ENCODE measurements at places on chromosomes 1 and 21. TPM values are rescaled to one million over a fixed set of nuclear protein-coding genes. Genes with fewer than 3 reads are reported as not detected.

- no peaks in the 10 kb centered on the region for H3K36me3 ChIP-seq
- H3K4me1 ChIP-seq, result no peaks in the 10 kb centered on the region
- no peak overlapping the region for H3K4me3 ChIP-seq
Measured at GRCh38 chr1:100700586-100700985, 19.0 kb upstream of the VCAM1 start.

- H3K4me3 ChIP-seq, result peak overlapping the region; percentile 57
- H3K4me1 ChIP-seq, result peaks cover 24% of the 10 kb centered on the region
- DNase-seq, result no peak
Measured at GRCh38 chr1:77220687-77221463, 1.6 kb upstream of the PIGK start.

The TMEM54 gene
- 1.4 TPM for total RNA-seq

DNA sequence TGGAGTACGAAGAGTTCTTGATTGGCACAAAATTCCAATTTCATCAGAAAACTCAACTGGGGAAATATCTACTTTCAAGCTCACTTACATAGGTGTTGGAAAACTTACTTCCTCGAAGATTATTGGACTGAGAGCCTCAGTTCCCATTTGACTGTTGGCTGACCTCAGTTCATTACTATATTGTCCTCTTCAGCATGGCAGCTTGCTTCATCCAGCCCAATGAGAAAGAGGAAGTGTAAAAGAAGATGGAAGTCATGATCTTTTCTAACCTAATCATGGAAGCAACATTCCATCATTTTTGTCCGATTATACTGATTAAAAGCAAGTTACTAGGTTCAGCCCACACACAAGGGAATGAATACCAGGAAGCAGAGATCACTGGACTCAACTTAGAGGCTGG lies 49.4 kb downstream of the HSD3B1 start:
- no peaks in the 10 kb centered on the region for H3K27me3 ChIP-seq
- no peak overlapping the region for H3K4me3 ChIP-seq
- DNase-seq, result no peak
- H3K4me1 ChIP-seq, result no peaks in the 10 kb centered on the region
- H3K36me3 ChIP-seq, result no peaks in the 10 kb centered on the region

DNA sequence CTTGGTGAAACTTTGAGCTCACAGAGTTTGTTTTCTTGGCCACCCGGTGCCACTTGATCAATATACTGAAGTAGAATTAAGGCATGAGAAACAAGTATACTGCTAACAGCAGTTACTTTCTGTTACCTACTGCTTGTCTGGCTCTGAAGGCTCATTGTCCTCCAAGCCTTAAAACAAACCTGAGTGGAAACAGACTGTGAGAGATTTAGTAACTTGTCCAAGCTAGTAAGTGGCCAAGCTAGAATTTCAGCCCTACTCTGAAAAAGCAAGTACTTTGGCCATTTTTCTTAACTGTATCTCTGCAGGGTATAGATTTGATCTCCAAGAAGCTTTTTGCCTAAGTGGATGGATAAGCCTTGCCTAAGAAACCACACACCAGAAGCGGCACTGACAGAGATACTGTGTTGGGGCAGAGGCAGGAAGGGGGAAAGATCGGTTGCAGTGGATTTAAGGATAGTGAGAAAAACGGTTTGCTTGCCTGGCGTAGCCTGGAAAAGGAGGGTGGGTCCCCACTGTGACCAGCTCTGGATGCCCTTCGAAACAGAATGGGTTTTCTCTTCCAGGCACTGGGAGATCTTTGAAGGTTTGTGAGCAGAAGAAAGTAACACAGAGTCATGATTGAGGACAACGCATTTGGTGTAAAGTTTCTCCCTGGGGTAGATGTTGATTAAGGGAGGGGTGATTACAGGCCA lies 2.1 kb upstream of the MACO1 start:
- H3K36me3 ChIP-seq, result peaks cover 3% of the 10 kb centered on the region
- H3K27ac ChIP-seq, result no peak overlapping the region
- peaks cover 24% of the 10 kb centered on the region for H3K4me1 ChIP-seq
- H3K4me3 ChIP-seq, result peak overlapping the region; percentile 30
- H3K27me3 ChIP-seq, result no peaks in the 10 kb centered on the region

GRCh38 chr1:74333244-74333643 lies 98.1 kb downstream of the TNNI3K start:
- H3K4me1 ChIP-seq, result no peaks in the 10 kb centered on the region
- no peak overlapping the region for H3K27ac ChIP-seq
- H3K36me3 ChIP-seq, result no peaks in the 10 kb centered on the region

DNA sequence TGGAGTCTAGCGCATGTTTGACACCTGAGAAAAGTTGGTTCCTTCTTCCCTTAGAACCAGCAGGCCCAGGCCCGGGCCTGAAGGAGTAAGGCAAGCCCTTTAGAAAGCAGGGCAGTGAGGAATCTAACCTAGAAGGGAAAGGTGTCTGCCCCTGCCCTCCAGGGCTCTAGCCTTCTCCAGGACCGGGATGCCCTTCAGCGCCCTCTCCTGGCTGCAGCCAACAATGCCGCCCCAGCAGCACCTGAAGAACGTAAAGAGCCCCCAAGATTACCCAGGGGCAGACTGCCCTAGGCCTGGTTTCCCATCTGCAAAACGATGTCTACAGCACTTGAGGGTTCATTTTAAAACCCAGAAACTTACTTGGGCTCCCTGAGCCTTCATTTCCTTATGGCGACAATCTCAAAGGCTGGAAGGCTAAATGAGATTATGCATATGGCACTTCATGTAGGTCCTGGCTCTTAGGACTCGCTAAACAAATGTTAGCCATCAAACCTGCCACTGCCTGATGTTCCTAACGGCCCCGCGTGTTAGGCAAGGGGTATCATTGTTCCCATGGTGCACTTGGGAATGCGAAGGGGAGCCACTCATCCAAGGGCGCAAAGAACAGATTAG lies 106.7 kb upstream of the KLHDC7A start:
- no peaks in the 10 kb centered on the region for H3K4me1 ChIP-seq
- H3K36me3 ChIP-seq, result no peaks in the 10 kb centered on the region

The RNU1-3 gene
- 1,573 TPM for total RNA-seq

GRCh38 chr1:23369335-23370013 lies at the start of gene ZNF436:
Gene ZNF436 (minus strand): TSS chr1:23369836. CDS start chr1:23368005, 1,831 bp downstream.
- H3K27me3 ChIP-seq, result no peaks in the 10 kb centered on the region
- H3K27ac ChIP-seq, result peak within 1 kb of the TSS; percentile 98
- peak; percentile 72 for DNase-seq
- H3K4me1 ChIP-seq, result peaks cover 27% of the 10 kb centered on the region

- H3K27me3 ChIP-seq, result no peaks in the 10 kb centered on the region
- H3K27ac ChIP-seq, result no peak overlapping the region
- DNase-seq, result no peak
- H3K4me1 ChIP-seq, result peaks cover 31% of the 10 kb centered on the region
- H3K36me3 ChIP-seq, result peaks cover 14% of the 10 kb centered on the region
Measured at GRCh38 chr1:117527566-117528102, 78.2 kb upstream of the TENT5C start.

The ZBED6 gene
- 16.4 TPM for total RNA-seq

- H3K4me1 ChIP-seq, result peaks cover 5% of the 10 kb centered on the region
- no peaks in the 10 kb centered on the region for H3K27me3 ChIP-seq
- DNase-seq, result no peak
- no peak overlapping the region for H3K4me3 ChIP-seq
- peaks cover 43% of the 10 kb centered on the region for H3K36me3 ChIP-seq
- no peak overlapping the region for H3K27ac ChIP-seq
Measured at GRCh38 chr1:175978476-175978875, 228.6 kb downstream of the COP1 start.

- H3K36me3 ChIP-seq, result no peaks in the 10 kb centered on the region
- H3K27ac ChIP-seq, result no peak overlapping the region
- H3K4me1 ChIP-seq, result no peaks in the 10 kb centered on the region
- H3K4me3 ChIP-seq, result no peak overlapping the region
Measured at GRCh38 chr21:17440969-17441368, 71.9 kb upstream of the CXADR start.

DNA sequence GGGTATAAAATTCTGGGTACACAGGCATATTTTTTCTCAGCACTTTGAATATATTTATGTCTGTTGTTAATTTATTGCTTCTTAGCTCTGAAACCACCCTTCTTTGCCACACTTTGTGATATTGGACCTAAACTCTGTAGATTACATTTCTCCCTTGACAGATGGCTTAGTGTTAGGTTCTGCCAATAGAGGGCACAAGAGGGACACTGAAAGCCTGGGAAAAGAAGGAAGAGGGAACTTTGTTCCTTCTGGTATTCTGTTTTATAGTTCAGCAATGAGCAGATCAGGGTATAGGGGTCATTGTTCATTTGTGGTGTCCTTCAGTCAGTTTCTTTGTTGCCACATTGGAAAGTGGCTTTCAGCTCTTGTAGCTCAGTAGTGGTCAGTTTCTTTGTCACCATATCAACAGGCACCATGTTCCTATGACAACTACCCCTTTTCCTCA lies 423.5 kb upstream of the PROX1 start:
- no peaks in the 10 kb centered on the region for H3K4me1 ChIP-seq
- peaks cover 2% of the 10 kb centered on the region for H3K27me3 ChIP-seq
- DNase-seq, result no peak
- H3K4me3 ChIP-seq, result no peak overlapping the region
- no peaks in the 10 kb centered on the region for H3K36me3 ChIP-seq

The ADORA1 gene
- not detected for total RNA-seq

DNA sequence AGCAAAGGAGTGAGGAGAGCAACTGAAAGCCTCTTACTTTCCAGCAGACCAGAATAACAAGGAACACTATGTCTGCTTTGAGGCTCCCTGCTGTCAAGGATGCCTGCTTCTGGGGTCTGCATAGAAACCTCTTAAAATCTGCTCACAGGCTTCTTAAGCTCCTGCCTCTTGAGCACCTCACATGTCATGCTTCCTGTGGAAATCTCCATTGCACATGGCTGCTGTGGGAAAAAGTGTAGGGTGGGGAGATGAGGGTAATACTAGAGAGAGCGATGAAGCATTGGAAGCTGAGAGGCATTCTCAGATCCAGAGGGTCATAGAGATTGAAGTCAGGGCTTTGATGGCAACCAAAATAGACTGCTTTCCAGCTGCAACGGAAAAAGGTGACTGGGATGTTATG lies 6.2 kb upstream of the HLX start:
- DNase-seq, result no peak
- H3K36me3 ChIP-seq, result no peaks in the 10 kb centered on the region
- H3K4me3 ChIP-seq, result no peak overlapping the region
- H3K4me1 ChIP-seq, result peaks cover 14% of the 10 kb centered on the region
- H3K27ac ChIP-seq, result no peak overlapping the region

The TMEM82 gene
- total RNA-seq, result not detected

The FUCA1 gene
- 4.5 TPM for total RNA-seq

DNA sequence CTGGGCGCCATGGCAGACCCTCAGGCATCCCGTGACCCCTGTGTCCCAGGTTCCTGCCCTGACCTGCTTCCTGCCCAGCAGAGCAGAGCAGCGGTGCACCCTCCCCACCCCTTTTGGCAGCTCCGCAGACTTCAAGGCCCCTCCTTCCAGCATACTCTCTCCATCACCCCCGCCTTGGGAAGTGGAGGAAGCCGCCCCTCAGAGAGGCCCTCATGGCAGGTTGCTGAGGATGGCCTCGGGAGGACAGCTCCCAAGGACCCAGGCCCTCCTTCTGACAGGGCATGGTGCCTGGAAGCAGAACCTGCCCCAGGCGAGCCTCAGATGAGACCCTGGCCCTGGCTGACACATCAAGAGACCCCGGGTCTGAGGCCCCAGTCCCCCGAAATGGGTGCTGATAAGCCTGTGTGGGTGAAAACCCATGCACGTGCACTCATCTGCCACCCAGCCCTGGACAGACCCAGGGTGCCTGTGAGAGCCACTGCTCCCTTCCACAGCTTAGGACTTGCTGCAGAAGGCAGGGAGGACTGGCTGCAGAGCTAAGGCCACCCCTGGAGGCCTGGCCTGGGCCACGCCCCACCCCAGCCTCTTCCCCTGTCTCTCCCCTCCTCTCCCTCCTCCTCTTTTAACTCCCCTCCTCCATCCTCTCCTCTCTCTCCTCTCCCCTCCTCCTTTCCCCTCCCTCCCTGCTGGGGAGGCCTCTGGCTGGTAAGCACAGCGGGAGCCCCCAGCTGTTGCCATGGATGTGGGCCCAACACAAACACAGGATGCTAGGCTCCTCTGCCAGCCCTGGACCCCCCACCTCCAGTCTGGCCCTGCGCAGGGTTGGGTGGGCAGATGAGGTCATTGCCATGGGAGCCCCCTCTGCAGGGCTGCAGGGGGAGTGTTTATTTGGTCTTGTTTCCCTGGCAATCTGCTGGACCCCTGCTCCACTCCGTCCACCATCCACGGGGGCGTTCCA lies 33.7 kb downstream of the WNT9A start:
- H3K4me1 ChIP-seq, result no peaks in the 10 kb centered on the region
- no peak for DNase-seq
- H3K4me3 ChIP-seq, result no peak overlapping the region
- H3K27me3 ChIP-seq, result no peaks in the 10 kb centered on the region
- no peak overlapping the region for H3K27ac ChIP-seq

GRCh38 chr1:45755697-45756096 lies 5.2 kb upstream of the IPP start:
- no peaks in the 10 kb centered on the region for H3K27me3 ChIP-seq
- H3K4me3 ChIP-seq, result no peak overlapping the region
- DNase-seq, result no peak
- H3K4me1 ChIP-seq, result peaks cover 12% of the 10 kb centered on the region
- no peaks in the 10 kb centered on the region for H3K36me3 ChIP-seq

DNA sequence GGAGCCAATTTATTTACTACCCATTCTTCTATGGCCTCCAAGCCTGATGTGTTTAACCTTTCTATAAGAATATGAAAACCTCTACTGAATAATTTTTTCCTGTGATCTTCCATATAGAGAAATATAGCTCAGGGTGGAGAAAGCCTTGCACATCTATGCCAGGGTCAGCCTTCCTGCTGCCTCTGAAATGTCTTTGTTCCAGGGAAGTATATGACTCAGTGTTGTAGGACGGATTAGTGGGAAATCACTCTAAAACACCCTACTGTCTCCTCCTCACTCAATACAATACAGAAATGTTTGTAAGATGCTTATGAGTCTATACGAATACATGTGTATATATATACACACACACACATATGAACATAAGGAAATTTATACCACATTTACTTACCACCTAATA lies 1044.9 kb downstream of the BRINP3 start:
- no peaks in the 10 kb centered on the region for H3K4me1 ChIP-seq
- no peaks in the 10 kb centered on the region for H3K27me3 ChIP-seq
- H3K4me3 ChIP-seq, result no peak overlapping the region
- H3K36me3 ChIP-seq, result no peaks in the 10 kb centered on the region
- DNase-seq, result no peak

DNA sequence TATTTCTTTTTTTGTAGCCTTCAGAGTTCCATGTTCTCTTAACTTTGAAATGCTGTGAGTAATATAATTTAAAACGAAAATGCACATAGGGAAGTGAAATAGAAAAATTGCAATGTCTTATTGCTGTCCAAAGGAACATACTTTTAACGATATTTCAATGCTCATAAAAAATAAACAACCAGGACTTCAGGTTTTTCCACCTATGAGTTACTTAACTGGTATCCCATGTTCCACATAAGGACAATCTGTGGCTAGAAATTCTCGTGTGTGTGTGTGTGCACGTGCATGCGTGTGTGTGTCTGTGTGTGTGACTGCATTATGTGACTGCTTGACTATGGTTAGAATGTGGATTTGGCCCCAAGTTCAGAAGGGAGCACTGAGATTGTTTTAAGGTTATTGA lies 200.8 kb upstream of the ADGRL4 start:
- no peak overlapping the region for H3K27ac ChIP-seq
- H3K36me3 ChIP-seq, result no peaks in the 10 kb centered on the region
- H3K27me3 ChIP-seq, result no peaks in the 10 kb centered on the region
- DNase-seq, result no peak
- no peak overlapping the region for H3K4me3 ChIP-seq

The DTL gene
- total RNA-seq, result 114 TPM

- H3K27ac ChIP-seq, result peak overlapping the region; percentile 17
- H3K27me3 ChIP-seq, result no peaks in the 10 kb centered on the region
- H3K36me3 ChIP-seq, result peaks cover 65% of the 10 kb centered on the region
- H3K4me1 ChIP-seq, result peaks cover 49% of the 10 kb centered on the region
Measured at GRCh38 chr1:235122348-235122747, 6.3 kb downstream of the TOMM20 start.

Measured in activated CD4-positive, alpha-beta T cell treated with anti-CD3 and anti-CD28 coated beads for 36 hours (primary cell).